Ecto neural progenitor cell (in vitro differentiated cells): ENCODE measurements at places on chromosomes 6 and 20.

DNA sequence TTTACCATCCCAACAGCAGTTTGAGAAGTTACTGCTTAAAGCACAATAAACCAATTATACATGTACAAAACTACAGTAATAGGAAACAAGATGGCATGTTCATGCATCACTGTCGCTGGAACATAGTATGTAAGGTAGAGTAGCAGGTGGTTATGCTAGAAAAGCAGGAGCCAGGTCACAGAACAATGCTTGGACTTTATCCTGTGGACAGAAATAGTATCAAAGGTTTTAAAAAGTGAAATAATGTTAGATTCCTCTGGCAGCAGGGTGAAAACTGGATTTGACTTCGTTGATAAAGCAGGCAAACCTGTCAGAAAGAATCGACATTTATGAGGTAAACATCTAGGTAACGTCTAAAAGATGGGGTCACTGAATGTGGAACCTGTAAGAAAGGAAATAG, 2.5 kb downstream of the BLOC1S5 start:
- no peak for DNase-seq

DNA sequence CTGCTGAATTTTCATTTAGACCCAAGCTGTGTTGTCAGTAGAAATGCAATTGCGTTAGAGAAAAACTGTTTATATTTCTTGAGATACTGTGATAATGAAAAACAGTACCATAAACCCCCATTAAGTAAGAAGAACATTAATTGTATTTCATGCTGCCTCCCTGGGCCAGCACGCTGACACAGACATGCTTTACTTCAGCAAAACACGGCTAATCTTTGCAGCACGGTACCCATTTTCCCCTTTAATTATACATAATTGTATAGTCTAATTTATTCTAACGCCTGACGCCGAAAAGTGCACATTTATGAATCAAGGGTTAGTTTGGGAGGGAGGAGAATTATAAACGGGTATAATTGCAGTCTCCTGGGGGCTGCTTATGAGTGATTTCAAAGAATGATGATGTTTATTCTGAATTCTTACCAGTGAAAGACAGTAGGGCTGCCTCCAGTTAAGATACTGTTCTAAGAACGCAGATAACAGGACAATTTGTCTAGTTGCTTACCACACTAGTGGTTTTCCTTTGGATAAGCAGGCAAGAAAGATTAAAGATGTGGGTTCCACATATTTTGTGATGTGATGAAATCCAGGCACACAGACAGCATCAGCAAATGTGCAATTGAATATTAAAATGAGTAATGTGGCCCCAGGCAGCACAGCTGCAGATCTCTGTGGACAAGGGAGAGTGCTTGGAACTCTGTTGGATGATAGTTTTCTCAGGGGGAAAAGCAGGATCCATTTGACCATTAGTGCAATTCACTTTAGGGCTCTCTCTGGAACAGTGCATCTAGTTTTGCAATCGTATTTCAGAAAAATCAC, 4.7 kb upstream of the SULF2 start:
- DNase-seq, result no peak

DNA sequence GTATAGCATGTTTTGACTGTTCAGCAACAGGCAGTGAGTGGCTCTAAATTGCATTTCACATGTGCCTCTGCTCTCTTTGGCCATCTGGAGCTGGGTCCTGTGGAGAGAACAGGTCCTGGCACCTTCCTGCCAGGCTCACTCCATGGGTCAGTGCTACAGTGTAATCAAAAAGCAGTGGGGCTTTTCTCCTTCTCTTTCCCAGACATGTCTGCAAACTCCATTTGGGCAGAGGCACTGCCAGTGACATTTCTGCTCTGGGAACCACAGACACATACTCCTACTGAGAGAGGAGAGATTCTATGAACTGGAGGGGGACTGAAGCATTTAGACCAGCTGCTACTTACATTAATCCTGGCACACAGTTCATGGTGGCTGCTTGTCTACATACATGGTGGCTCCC, 68.3 kb upstream of the TRAF3IP2 start:
- no peak for DNase-seq

DNA sequence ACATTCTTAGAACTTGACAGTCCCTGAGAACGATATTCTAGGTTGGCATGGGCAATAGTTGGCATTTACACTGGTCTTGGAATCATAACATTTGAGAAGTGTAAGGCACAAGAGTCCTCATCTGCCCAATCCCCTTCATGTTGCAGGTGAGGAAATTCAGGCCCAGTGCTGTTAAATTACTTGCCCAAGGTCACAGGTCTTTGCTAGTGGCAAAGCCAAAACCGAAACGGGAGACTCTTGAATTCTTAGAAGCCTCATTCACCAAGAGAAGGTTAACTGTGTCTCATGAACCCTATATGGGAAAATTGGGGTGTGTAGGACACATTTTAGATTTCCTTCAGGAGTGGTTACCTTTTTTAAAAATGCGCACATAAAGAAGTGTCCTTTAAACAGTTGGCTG, 7.2 kb downstream of the E2F3 start:
- DNase-seq, result no peak

- no peak for DNase-seq
Observed at GRCh38 chr6:75532521-75532920, 38.9 kb upstream of the FILIP1 start.

- DNase-seq, result no peak
Observed at GRCh38 chr6:160337301-160337700, 10.9 kb upstream of the SLC22A3 start.

- DNase-seq, result no peak
Observed at GRCh38 chr20:47249913-47250312, 106.6 kb downstream of the ZMYND8 start.

GRCh38 chr6:125658136-125658535, 91.3 kb upstream of the HEY2 start:
- DNase-seq, result no peak

GRCh38 chr6:139528471-139528870, 154.0 kb upstream of the CITED2 start:
- no peak for DNase-seq

- no peak for DNase-seq
Observed at GRCh38 chr6:52672412-52673025, 1.6 kb downstream of the TMEM14A start.

- no peak for DNase-seq
Observed at GRCh38 chr6:111173946-111174345, 86.6 kb downstream of the SLC16A10 start.

- DNase-seq, result no peak
Observed at GRCh38 chr20:45792317-45793118, 764 bp downstream of the DNTTIP1 start.

GRCh38 chr6:20438462-20439070, 36.9 kb downstream of the E2F3 start:
- no peak for DNase-seq

- DNase-seq, result no peak
Observed at GRCh38 chr20:63464289-63464635, 8.2 kb downstream of the KCNQ2 start.

GRCh38 chr6:2708456-2708855, 42.3 kb downstream of the MYLK4 start:
- no peak for DNase-seq
